ENCODE measurements at places on chromosomes 5 and 9.

- no peak for DNase-seq
Measured at GRCh38 chr9:36941441-36941840, 92.6 kb downstream of the PAX5 start.

- no peak for DNase-seq
Measured at GRCh38 chr9:90834828-90835595, 33.4 kb downstream of the SYK start.

DNA sequence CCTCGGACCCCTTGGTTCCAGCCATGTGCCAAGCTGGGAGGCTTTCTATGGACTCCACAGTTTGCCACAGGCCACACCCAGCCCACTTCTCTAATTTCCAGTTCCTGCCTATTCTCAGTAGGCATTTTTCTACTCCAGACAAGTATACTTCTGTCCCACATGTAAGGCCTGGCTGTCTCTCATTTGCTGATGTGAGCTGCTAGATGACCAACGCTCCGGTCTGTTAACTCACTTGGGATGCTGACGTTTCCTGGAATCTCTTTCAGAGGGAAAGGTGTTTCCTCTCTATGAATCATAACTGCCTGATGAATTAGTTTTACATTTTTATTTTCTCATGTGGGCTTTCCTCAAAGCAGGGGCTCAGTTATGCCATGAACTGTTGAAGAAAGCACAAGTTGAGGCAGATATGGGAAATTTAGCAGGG is 36.3 kb downstream of the ERGIC1 start:
- DNase-seq, result peak; percentile 98

DNA sequence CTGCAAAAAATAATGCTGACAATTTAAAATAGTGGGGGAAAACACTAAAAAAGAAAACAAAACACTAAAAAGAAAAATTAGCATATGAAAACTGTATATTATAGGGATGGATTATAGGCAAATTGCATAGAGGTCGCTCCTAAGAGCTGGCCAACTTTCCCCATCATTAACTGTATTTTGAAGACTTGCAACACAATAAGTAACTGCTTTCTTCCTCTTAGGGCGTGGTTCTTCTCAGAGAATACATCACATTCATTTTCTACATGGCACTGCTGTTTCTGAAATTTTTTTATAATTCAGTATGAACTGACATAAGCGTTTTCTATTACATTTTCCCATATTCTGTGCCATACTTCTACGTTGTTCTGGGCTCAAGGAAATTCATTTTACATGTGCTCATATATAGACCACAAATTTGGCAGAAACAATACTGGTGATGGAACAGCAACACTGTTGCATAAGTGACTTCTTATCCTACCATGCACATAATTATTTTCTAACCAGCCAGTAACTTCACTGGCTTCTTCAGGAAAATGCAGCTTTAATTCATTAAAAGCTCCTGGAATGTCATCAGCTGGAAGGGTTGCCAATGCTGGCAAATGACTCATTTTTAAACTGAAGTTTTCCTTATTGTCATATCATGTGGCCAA is 171.2 kb upstream of the DMAC1 start:
- no peak for DNase-seq

- peak; percentile 25 for DNase-seq
Measured at GRCh38 chr5:98624145-98624880, 149.2 kb upstream of the RGMB start.

- no peak for DNase-seq
Measured at GRCh38 chr9:136603216-136603615, 57.4 kb upstream of the NOTCH1 start.

GRCh38 chr5:96729156-96729555 is 67.0 kb downstream of the CAST start:
- DNase-seq, result no peak

DNA sequence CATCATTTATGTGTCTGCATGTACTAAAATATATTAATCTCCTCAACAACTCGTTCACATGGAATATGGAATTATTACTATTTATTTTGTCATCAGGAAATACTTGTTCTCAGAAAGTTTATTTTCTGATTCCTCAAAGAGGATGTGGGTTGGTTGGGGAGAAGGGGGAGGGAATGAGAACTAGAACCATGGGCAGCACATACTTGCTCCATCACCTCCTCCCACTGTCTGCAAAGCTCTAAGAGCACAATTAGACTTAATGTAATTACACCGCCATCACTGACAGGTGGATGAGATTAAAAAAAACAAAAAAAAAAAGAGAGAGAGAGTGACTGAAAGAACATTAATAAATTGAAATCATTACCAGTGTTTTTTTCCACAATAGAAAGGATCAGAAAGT is 98.2 kb downstream of the OXCT1 start:
- peak; percentile 58 for DNase-seq

GRCh38 chr5:149834246-149834855 is 104.2 kb downstream of the PPARGC1B start:
- peak; percentile 91 for DNase-seq

DNA sequence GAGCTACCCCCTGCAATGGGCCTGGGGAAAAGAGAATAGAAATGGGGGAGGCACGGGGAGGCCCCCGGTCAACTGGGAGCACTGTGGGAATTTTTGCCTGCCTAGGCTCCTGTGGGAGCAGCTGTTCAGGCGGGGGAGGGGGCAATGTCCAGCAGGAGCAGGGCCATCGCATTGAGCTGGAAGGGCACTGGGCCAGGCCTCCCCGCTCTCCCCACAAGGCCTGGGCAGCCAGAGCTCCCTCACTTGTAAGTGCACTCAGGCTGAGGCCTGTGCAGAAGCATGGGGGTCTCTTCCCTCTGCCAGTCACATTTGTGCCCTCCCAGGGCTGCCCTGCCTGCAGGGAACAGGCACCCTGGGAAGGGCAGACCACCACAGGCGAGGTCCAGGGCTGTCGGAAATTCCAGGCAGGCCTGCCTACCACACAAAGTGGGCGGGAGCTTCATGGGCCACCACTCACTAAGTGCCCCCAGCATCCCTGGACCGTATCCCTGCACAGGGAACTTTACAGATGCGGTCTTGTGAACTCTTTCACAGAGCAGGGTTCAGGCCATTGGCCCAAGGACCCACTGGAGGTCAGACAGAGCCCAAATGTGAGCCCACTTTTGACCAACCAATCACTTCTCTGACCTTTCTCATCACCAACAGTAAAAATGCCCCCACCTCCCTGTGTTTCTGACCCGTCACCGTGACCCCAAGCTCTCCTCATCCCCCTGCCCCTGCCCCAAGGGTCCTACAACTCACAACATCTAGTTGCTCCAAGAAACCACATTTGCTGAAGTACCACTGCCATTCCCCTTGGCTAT is 1.0 kb upstream of the CFAP157 start:
- DNase-seq, result no peak

DNA sequence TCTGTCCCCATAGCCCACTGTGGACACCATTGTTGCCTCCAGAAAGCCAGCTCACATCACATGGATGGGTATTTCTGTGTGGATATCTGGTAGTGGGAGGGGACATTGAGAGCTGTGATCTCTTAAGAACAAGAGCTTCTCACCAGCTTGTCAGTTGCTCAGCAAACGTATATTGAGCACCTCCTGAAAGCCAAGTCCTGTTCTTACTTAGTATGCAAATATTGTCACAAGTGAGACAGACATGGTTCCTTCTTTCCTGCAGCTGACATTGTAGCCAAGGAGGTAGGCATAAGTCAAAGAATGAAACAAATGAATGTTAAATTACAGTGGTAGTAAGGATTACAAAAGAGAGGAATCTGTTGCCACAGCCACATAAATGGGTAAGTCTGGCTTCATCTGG is 3.8 kb downstream of the TCOF1 start:
- DNase-seq, result no peak

DNA sequence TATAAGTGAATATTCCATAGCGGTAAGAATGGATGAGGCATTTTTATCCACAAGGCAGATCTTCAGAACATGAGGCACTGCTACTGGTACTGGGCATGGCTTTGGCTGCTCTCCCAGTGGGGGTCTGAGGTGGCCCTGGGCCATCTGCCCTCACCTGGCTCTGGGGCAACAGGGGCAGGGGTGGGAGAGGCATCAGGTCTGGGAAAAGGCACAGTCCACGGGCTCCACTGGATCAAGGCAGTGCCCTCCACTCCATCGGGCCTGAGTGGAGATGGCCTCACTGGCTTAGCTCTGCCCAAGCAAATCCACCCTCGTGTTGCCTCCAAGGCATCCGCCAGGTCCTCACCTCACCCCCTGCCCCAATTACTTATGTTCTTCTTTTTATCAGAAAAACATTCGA is 10.9 kb upstream of the NKD2 start:
- DNase-seq, result no peak

DNA sequence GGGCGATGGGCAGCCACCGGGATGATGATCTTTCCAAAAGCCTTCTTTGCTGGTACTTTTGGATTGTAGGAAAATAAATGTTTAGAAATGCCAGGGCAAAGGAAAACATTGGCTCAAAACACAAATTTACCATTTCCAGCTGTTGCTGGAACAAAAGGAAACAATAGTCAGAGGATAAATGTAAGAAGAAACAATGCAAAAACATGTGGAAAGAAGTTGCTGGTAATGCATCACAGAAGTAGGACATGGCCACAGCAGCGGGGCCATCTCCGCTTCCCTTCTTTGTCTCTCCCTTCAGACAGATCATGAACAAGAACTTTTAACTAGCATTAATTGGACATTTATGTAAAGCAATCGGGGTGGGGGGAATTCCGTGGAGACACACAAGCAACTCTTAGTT is 184.5 kb downstream of the EBF1 start:
- no peak for DNase-seq

- DNase-seq, result no peak
Measured at GRCh38 chr5:126269511-126269910, 153.7 kb upstream of the GRAMD2B start.

DNA sequence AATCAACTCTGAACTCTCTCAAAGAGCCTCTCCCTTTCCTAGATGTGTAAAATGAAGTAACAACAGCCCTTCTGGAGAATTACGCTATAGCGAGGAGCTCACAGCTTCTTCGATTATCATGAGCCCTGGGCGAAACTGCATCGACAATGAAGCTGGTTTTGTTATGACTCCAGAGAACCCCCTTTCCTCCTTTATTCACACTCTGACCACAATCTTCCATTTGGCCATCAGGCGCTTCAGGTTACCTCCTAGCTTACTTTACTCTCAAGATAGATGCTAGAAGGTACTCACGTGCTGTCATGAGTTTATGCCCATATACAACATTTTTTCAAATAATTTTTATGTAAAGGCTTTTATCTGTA is 362.7 kb upstream of the RFX3 start:
- DNase-seq, result no peak

DNA sequence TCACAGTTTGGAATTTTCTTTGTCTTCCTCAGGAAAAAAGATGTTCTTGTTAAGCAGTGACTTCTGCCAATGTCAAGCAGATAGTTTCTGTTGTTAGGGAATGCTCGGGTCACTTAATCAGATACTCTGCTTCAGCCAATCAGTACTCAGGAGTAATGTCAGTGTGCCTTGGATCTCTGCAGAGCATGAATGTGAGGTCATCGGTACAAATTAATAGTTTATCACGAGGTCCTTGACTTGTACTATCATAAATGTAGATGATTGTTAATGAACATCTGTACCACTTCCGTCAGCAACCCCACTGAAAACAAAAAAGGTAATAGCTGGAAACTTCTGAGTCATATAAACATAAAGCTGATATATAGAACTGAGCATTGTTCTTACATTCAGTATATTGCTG is 73.6 kb downstream of the FBXL7 start:
- DNase-seq, result no peak

- no peak for DNase-seq
Measured at GRCh38 chr5:157978061-157978460, 119.1 kb upstream of the CLINT1 start.

DNA sequence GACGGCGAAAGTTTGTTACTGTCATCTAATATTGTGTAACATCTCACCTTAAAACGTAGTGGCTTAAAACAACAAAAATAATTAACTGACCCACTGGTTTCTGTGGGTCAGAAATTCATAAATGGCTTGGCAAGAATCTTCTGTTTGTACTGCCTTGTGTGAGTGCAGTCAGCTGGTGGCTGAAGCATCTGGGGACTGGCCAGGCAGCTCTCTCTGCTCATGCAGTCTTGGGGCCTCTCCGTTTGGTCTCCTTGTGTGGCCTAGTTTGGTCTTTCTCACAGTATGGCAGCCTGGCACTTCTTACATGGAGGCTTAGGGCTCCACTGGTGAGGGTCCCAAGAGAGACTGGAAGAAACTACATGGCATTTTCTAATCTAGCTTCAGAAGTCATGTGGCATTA is 49.0 kb upstream of the CTXN3 start:
- DNase-seq, result no peak

DNA sequence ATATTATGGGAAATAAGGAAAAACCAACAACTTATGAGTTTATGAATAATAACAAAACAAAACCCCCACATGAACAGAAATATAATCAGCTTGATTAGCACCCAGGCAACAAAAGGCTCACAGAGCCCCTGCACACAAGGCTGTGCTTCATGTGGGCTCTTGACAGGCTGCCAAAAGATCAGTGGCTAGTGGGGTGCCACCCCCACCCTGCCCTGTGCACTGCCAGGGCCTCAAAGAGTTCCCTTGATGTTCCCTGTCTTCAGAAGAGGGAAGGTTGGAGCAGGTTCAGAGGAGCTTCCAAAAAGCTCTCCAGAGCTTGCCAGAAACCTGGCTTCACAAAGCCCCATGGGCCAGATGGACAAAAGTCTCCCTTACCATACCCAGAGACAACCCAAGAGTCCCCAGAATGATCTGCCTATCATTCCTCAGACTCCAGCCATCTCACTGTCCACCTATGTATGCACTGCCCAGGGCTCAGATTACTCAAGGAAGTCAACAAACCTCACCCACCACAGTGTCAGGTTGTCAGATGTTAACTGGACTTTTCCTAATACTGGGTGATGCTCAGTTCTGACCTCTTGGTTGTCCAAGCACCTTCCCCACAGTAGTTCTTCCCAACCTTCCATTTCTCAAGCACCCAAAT is 87.5 kb downstream of the SIL1 start:
- DNase-seq, result no peak

DNA sequence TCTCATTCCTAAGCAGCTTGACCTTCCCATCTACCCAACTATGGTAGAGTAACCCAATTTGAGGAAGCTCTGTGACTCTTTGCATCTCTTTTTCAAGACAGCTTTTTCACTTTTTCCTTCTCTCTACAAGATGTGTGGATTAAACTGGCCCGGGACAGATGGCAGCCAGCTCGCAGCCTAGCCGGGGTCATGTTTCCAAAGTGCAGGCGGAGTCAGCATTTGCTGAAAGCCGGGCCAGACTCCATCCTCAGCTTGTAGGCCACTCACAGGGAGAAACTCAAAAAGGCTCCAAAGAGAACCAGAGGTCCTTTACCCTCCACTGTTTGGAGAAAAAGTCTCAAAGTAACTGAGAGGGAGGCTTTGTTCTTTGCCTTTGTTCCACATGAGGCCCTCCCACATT is 286.8 kb upstream of the PANK3 start:
- no peak for DNase-seq

GRCh38 chr9:4499917-4500316 is 9.6 kb downstream of the SLC1A1 start:
- no peak for DNase-seq

DNA sequence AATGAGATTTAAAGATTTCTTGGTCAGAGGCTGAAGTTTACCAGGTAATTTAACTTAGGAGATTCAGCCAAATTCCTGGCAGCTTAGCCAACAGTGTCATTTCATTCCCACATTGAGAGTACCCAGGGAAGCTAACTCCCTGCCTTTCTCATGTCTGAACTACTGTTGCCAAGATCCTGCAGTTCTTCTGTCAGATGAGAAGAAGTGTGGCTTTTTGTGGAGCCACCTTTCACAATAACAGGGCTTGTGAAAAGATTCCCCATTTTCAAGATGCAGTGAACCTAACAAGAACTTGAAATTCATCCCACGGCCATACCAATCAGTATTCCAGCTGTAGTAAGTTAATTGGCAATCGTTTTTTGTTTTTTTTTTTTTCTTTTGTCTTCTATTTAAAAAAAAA is 176.4 kb downstream of the XRCC4 start:
- DNase-seq, result no peak

- DNase-seq, result peak; percentile 61
Measured at GRCh38 chr5:104344809-104345208, 782.2 kb upstream of the NUDT12 start.

All from iris pigment epithelial cell (primary cell).